Stimulated activated CD4-positive, alpha-beta T cell treated with anti-CD3 and anti-CD28 coated beads, TNF-alpha, amount 100 ng/mL, for 1 hour (primary cell): ENCODE measurements at places on chromosomes 16 and 17.
A peak's percentile ranks its signal among the peaks of the same experiment; 100 is the strongest.

GRCh38 chr17:57405491-57406072 lies 149.3 kb downstream of the MSI2 start:
- DNase-seq, result no peak

DNA sequence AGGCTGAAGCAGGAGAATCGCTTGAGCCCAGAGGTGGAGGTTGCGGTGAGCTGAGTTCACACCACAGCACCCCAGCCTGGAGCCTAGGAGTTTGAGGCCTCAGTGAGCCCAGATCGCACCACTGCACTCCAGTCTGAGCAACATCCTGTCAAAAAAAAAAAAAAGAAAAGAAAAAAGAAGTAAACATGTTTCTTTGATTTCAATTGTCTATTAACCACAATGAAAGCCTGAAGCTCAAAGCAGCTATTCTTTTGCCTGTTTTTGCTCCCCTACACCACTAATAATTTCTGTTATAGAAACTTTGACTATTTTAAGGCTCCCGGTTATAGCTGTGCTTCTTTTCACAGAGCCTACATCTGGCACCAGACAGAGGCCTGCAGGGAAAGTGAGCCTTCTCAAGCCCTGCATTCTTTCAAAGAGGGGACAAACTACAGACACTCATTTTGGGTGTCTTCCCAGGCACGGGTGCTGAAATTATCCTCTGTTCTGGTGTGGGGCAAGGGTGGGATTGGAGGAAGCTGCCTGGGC lies 14.2 kb upstream of the SLC52A1 start:
- peak; percentile 67 for DNase-seq

- no peak for DNase-seq
Observed at GRCh38 chr16:85525420-85526184, 87.5 kb upstream of the GSE1 start.

DNA sequence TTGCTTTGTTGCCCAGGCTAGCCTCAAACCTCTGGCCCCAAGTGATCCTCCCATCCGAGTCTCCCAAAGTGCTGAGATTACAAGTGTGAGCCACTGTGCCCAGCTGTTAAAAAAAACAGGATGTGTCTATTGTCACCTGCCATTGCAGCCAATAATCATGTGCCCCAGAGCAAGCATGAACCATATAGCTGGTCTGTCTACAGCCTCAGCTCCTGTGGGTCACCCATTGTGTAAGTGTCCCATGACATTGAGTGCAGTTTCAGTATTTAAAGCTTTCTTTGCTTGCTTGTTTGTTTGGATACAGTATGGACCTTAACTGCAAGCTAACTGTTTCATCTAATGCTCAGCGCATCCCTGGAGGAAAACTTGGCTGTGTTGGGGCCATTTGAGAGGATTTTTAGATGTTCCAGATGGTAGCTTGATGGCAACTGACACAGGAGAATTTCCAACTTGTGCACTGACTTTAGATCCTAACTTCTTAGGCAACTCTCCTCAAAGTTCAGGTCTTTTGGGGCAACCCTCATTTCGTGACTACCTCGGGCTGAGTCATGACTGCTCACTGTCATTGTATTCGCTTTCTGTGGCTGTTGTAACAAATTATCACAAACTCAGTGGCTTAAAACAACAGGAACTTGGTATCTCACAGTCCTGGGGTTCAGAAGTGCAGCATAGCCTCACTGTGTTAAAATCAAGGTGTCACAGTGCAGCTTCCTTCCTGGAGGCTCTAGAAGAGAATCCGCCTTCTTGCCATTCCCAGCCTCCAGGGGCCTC lies 30.3 kb upstream of the ADORA2B start:
- DNase-seq, result no peak

GRCh38 chr16:50712956-50713355 lies 19.6 kb downstream of the NOD2 start:
- DNase-seq, result no peak

- DNase-seq, result peak; percentile 21
Observed at GRCh38 chr16:56279132-56279531, 87.8 kb downstream of the GNAO1 start.

DNA sequence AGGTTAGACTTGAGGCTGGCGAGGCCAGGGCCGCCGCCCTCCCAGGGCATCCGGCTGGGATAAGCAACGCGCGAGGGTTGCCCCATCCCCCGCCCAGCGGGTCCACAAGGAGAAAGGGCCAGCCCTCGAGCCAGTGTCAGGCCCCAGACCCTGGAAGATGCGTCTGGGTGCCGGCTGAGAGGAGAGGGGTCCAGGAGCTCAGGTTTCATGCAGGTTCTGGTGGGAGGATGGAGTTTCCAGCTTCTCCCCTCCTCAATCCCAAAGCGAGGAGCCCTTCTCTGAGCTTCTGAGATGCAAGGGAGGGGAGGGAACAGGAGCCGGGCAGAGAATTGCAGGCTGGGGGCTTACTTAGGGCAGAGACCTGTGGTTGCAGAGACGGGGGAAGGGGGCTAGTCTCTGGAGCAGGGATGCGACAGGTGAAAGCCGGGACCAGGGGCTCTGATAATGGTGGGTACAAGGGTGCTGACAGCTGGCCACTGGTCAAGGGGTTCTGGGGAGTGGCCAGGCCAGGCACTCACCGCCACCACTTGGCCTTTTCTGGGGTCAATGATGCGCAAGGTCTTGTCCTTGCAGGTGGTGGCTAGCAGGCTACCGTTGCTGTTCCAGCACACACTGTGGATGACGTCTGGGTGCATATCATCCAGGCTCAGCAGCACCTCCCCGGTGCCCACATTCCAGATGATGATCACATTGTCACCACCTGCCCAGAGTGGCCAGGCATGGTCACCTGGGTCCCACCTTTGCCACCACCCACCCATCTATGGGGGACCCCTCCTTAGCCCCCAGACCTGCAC lies 4.2 kb downstream of the CORO6 start:
- DNase-seq, result no peak

DNA sequence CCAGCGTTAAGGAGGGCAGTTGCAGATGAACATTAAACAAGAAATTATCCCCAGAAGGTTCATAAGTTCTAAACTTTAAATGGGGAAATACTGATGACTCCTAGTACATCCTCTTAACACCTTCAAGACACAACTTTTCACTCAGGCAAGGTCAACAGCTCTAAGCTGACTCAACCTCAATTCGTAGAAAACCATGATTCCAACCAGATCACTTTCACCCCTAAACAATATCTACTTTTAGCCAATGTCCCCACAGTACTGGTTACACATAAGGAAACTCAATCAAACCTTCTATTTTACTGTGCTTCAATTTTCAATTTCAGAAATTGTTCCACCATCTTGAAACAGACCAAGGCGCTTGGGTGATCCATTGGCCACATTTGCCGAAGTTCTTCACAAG lies 2.3 kb downstream of the CDYL2 start:
- no peak for DNase-seq

DNA sequence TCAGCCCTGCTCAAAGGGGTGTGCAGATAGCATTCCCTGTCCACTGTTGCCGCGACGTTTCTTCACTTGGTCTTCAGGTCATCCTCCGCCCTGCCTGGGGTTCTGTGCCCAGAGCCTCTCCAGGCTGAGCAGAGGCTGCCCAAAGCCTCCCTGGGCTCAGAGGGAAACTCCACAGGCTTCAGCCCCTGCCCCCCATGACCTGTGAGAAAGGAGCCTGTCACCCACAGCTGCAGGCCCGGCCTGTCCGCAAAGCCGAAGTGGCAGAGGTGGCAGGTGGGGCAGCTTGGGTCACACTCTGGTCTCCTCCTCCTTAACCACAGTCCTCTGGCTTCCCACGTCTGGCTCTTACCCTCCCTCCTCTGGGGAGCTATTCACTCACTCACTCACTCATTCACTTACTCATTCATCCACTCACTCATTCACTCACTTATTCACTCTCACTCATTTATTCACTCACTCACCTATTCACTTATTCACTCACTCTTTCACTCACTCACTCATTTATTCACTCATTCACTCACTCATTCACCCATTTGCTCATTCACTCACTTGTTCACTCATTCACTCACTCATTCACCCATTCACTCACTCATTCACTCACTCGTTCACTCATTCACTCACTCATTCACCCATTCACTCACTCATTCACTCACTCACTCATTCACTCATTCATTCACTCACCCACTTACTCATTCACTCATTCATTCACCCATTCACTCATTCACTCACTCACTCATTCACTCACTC lies 7.1 kb upstream of the CPSF4L start:
- DNase-seq, result no peak

DNA sequence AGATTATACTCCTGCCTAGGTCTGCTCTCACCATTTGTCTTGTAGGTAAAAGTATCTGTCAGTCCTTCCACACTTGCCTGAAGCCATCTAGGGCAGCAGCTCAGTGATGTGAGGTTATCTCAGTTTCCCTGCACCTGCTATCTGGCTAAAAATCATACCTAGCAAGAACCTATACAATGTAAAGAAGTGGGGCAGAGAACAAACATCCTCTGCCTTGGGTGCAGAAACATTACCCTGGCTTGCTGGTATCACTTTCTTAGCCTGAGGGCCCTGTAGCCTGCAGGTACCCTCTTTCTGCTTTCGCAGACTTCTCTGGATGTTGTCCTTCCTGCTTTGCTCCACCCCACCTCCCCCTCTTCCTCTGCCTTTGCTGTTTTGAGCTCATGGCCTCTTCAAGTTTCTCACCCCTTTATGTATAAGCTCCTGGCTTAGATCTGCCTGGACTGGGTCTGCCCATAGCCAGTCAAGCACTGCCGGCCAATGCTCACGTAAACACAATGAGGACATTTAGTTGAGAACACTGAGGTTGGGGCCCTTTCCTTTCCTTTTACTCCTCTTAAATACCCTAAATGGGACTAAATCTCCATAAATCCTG lies 8.7 kb upstream of the SDK2 start:
- no peak for DNase-seq

DNA sequence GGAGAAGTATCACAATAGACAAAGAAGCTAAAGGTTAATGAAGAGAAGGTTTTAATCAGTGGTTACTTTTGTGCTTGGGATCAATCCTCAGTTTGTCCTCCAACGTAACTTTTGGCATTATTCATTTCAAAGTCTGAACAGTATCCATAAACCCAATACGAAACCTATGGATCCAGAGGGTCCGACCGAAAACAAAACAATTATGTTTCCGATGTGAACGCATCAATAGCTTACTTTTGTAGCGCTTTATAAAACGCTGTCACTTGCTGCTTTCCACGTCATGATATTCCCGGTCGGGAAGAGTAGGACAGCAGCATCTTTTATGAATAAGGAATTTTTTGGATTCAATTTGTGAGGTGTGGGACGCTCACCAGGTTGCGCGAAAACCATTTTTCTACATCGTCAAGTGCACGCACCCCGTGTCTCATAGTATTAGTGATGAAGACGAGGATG lies 383.8 kb downstream of the ZFHX3 start:
- DNase-seq, result no peak

DNA sequence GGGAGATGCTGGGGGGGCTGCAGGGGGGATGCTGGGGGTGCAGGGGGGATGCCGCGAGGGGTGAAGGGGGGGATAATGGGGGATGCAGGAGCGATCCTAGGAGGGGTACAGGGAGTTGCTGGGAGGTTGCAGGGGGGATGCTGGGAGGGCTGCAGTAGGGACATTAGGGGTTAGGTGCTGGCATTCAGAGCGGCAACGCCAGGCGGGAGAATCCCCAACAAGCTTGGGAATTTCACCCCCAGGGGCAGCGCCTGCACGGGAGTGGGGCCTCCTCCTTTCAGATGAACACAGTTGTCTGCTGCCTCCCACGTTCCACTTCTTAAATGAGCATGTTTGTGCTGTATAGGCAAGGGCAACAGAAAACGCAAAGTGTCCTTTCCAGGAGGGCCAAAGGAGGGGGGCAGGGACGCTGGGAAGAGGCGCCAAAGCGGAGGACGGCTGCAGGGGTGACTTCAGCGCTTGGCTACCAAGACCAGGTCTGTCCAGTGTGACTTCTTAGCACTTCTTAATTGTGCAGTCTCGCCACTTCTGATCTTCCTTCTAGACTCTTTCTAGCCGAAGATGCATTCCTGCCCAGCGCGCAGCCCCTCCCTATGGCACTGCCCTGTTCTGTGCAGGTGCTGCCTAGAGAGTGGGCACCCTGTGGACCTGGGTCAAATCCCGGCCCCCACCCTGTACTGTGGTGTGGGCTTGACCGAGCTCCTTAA lies 2.0 kb upstream of the SLC6A4 start:
- DNase-seq, result no peak
